Caco-2 (cell line): ENCODE measurements at places on chromosomes 1 and 21. TPM values are rescaled to one million over a fixed set of nuclear protein-coding genes. Genes with fewer than 3 reads are reported as not detected.

DNA sequence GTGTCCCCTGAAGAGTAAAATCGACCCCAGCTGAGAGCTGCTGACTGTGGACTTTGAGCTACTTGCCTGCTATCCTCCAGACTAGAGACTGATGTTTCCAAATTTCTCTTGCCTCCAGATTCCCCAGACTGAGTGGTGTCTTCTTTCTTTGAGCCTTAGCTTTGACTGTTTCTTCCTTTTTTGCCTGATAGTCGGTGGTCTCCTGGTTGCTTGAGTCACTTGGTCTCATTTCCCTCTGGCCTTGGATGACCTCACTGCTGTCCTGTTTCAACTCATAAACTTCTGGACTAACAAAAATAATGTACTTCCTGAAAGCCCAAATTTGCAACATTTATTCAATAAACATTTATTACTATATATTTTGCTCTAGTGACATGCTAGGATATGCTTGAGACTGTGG is 52.9 kb upstream of the DIPK1A start:
- no peak for DNase-seq

GRCh38 chr1:232329103-232329813 is 300.7 kb downstream of the SIPA1L2 start:
- no peak for DNase-seq

DNA sequence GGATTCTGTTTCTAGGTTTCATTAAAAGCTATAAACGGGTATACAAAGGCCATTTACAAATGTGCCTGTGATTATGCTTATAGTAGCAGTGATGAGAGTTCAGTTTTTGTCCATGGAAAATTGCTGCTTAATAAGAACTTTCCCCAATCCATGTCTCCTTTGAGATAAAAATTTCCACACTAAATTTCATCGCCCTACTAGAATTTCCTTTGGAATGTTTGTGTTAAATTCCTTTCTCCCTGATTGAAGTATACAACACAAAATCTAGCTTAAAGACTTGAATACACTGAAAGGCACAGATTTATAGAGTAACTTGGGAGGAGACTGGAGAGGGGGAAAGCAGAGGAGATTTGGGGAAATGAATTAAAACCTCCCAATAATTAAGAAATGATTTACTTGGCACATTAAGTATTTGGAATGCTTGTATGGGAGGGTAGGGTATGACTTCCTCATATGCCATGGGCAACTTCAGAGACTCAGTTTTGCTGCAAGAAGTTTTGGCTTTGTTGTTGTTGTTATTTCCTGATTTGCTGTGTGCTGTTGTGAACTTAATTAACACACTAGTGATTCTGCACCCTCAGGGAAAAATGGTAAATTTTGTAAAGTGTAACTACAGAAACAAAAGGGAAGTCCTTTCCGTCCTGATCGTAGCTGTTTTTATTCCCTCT is 157.6 kb upstream of the LMO4 start:
- DNase-seq = no peak

DNA sequence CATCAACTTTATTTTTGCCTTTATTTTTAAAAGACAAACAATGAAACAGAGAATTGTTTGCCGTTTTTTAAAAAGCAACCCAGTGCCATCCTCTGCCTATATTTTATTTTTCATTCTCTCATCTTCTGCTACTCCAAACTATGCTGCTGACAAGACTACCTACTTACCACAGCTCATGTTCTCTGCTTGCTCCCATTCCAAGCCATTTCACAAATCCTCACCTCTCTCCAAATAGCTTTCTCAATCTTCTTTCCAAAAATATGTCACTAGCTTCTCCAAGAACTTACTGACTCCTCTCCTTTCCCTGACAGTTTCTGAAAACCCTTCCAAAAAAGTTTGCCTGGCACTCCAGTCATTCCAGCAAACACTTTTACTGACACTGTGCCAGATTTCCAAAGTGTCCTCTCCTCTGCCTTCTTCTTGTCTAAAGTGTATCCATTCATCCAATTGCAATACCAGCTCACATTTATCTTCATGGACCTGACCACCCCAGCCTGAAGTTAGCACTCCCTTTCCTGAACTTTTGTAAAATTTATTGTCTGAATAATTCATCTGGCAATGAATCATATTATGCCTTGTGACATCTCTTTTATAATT is 766.5 kb upstream of the B3GALT2 start:
- no peak for DNase-seq

DNA sequence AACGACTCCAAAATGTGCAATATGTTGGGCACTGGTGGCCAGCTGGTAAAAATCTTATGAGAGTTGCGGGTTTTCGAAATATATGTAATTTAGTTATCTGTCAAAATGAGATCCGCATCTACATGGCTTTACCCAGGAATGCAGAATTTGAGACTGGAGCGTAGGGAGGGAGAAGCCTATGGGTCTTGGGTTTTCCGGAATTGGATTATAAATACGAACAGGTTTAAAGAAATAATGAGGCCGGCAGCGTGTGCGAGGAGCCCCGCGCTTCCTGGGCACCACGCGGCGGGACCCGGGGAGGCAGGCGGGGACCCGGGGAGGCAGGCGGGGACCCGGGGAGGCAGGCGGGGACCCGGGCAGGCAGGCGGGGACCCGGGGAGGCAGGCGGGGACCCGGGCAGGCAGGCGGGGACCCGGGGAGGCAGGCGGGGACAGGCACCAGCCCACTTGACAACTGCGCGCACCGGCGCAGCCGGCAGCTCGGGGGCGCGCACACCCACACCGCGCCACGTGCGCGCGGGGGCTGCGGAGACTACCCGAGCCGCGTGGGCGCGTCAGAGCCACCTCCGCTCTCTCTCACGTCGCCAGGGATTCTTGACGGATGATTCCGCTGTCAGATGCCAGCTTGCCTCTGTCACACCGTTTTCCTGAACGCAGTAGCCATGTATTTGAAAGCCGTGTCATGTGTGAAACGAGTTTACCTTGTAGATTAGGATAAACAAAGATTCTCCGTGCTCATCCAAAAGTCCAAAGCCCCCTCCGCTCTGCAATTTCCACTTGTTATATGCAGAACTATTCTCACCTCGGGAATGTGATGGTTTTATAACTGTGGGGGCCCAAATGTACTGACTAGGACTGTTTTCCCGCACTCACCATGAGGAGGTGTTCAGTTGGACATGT is 54.3 kb upstream of the HNRNPU start:
- peak; percentile 64 for DNase-seq

DNA sequence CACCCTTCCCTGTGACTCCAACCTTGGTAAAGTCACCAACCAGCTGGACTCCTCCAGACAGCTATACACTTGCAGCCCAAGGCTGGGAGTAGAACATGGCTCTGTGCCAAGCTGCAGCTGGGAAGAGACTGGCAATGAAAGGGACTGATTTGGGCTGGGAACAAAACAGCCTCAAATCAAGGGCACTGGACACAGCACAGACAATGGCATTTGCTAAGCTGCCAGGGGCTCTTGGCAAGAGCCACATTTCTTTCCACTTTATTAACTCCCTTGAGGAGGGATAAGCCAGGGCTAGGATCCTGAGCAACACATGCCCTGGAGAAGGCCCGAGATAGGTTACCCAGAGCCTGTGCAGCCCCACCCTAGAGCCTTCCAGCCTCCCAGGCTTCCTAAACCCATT is 12.0 kb downstream of the SYT11 start:
- no peak for DNase-seq

- peak; percentile 9 for DNase-seq
Observed at GRCh38 chr21:35381743-35382310, 332.7 kb upstream of the RUNX1 start.

GRCh38 chr1:156365754-156366153 is 3.3 kb upstream of the RHBG start:
- no peak for DNase-seq

DNA sequence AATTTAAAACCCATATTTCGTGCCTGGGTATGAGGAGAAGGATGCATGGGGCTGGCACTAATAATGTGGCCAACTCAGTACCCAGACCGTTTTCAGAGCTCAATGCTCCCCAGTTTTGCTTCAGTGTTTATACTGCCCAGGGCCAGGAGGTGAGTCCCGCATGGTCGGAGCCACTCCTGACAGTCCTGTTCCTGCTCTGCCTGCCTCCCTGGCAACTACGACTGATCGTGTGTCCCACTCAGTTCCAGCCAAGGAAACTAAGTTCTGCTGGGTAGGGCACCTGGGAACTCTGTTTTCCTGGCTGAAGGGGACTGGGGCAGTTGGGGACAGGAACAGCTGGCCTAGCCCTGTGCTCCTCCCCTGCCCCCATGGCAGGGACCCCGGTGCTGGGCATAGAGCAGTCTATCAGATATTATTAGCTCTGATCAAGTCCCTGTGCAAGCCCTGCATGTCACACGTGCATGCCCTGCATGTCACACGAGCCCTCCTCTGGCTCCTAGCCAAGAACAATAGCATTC is 19.2 kb downstream of the S100A7 start:
- DNase-seq = no peak

- no peak for DNase-seq
Observed at GRCh38 chr1:180949616-180950000, 36.9 kb downstream of the KIAA1614 start.

DNA sequence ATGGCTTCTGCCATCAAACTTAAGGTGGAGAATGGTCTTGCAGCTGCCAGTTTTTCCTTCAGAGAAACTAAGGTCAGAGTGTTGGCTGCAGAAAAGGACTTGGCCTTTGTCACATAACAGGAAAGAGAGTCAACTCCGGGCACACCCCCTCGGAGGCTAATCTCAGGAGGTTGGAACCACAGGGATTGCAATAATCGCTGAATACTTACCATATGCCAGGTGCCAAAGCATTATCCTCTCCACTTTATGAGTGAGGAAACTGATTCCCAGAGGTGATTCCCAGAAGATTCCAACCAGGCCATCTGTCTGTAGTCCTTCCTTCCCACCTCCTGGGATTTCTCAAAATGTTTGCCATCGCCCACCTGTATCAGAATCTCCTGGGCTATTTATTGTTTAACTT is 54.0 kb downstream of the LACTBL1 start:
- no peak for DNase-seq

DNA sequence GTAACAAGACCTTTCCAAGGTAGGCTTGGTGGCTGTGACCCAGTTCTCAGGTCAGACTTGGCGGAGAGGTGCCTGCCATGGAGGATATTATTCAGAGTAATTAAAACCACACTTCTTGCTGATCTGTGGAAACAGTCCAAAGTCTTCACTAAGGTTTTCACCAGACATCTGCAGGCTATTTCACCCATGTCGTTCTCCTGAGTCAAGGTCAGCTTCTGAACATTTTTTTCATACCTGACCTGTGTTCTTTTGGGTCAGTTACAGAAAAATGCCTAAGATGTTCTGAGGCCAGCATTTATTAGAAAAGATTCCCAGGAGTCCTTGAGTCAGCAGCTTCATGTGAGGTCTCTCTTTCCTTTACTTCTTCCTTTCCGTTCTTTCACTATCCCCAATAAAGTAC is 54.9 kb downstream of the RGL1 start:
- DNase-seq = no peak

GRCh38 chr1:11248169-11248568 is 14.2 kb downstream of the MTOR start:
- DNase-seq = no peak

DNA sequence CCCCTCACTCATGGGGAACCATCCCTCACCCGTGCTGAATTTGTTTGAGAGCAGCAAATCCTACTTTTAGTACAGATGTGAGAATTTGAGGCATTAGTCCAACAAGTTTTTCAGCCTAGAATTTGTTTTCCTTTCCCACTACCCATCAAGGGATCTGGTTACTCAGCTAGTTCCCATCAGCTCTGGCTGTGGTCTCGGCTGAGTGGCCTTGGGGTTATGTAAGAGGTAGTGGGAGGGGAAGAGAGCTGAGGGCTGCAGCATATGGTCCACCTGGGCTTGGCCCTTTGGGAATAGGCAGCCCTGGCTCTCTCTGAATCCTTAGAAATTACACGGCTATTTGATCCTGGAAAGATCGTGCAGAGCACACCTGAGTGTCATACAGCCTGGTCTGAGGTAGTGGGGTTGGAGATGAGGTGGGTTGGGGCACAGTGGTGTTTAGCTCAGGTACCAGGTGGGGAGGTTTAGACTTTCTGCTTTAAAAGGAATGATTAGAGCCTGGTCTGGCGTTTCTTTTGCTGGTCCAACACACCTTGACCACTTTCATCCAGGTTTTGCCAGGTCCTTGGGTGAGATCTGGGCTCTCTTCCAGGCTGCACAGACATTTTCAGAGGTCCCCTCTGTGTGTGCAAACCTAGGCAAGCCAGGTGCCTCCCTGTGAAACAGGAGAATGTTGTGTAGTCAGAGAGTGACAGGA is 4.2 kb downstream of the GSTM4 start:
- no peak for DNase-seq

DNA sequence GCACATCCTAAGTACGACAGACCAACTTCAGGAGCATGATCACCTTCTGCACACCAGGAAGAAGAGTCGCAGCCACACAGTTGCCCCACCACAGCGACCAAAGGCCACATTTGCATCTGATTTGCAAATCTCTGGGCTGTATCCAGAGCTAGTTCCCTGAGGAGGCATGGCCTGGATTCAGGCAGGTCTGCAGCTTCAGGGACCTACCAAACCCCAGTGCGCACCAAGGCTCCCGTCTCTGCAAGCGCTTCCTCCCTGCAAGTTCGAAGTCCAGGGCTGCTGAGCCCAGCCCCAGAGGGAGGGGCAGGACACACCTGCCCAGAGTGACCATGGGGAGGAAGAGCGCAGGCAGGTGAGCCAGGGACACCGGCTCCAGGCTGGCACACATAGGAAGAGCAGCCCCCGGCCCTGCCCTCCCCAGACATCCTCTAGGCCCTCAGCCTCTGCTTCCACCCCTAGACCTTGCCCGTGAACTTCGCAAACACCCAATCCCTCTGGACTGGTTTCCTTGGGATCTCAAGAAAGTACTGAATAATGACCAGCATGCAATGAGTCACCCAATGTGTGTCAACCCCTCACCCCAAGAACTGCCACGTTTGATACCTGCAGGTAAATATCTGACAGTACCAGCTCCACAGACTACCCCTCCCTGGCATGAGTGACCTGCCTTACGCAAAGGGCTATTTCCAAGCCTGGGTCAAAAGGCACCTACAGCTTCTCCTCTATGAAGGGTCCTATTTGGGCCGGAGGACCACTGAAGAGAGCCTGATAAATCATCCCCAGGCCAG is 36.8 kb downstream of the CASZ1 start:
- DNase-seq = peak; percentile 36

Gene C1orf141
- not detected in 2 replicates for total RNA-seq

Gene PBX1
- total RNA-seq = 101 and 103 TPM in 2 replicates

Gene ADCY10
- 1.3 and 1.7 TPM in 2 replicates for total RNA-seq

Gene C1orf87
- total RNA-seq = not detected in 2 replicates

Gene IL19
- total RNA-seq = not detected in 2 replicates

Gene WDR64
- total RNA-seq = not detected in 2 replicates

Gene RUNX3
- 1.1 and 1.6 TPM in 2 replicates for total RNA-seq

Gene SIM2
- total RNA-seq = 9.4 and 11.5 TPM in 2 replicates

Gene ANKRD35
- 0.09 and 0.34 TPM in 2 replicates for total RNA-seq

Gene IGSF3
- total RNA-seq = 21.8 and 24.0 TPM in 2 replicates

Gene SH2D1B
- total RNA-seq = not detected in 2 replicates

Gene SPRR2A
- not detected in 2 replicates for total RNA-seq

Gene SEC16B
- 0.59 and 0.67 TPM in 2 replicates for total RNA-seq
